ENCODE measurements at places on chromosomes 7 and 10.

- no peak for DNase-seq
Observed at GRCh38 chr7:74290553-74290950, 1.3 kb downstream of the CLIP2 start.

- DNase-seq = peak; percentile 8
Observed at GRCh38 chr7:22121702-22122474, 176.2 kb upstream of the CDCA7L start.

DNA sequence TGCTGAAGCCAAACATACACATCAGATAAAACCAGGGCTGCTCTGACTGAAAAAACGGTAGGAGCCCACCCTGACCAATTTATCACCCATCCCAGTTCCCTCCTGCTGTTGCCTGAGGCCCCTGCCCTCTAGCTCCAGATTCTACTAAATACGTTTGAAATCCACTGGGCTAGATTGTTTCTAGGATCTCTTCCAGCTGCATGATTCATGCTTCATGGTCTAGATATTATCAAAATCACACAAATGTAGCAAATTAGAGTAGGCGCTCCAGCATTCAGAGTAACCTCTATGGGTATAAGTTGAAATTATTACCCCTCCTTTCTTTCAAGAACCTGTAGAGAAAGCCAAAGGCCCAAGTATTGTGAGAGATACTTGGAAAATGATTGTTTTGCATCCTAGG, 151.2 kb upstream of the FAM13C start:
- peak; percentile 6 for DNase-seq

- DNase-seq = peak; percentile 22
Observed at GRCh38 chr7:27750316-27750715, 10.4 kb downstream of the TAX1BP1 start.

- DNase-seq = peak; percentile 51
Observed at GRCh38 chr10:10663622-10664021, 354.1 kb upstream of the CELF2 start.

GRCh38 chr7:17054206-17054605, 172.4 kb upstream of the AGR3 start:
- DNase-seq = no peak

All from iris pigment epithelial cell (primary cell).